ACHN (cell line): ENCODE measurements at places on chromosomes 3 and 15.

- no peak for DNase-seq
Observed at GRCh38 chr3:143237077-143237627, 117.6 kb downstream of the CHST2 start.

- DNase-seq = no peak
Observed at GRCh38 chr3:65749066-65749465, 289.7 kb downstream of the MAGI1 start.

DNA sequence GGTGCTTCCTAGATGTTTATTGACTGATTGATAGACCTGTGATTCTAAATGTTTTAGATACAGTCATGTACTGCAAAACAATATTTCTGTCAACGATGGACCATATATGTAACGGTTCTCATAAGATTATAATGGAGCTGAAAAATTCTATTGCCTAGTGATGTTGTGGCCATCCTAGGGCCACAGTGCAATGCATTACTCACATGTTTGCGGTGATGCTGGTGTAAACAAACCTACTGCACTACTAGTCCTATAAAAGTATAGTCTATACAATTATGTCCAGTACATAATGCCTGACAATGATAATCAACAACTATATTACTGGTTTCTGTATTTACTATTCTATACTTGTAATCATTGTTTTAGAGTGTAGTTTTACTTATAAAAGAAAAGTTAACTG lies 46.8 kb downstream of the CHST2 start:
- no peak for DNase-seq

DNA sequence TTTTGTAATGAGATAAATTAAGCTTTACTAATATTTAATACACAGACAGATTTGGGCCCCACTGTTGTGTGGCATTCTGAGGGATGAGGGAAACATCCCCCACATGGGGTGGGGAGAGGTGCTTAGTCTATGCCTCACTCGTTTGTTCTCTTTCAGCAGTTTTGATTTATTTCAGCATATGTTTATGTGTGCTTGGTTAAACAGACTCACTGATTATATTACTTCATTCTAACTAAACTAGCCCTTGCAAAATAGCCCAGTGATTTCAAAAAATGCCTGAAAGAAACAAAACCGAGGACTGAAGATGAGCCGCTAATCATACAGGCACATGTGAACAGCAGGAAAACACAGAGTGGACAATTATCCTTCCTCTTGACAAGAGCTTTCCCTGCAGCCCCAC lies 27.2 kb downstream of the TNFAIP8L3 start:
- DNase-seq = no peak
